Activated T-helper 1 cell treated with anti-CD3 and anti-CD28 coated beads, Interleukin-2, amount 50 U/mL, for 16 hours (primary cell): ENCODE measurements at places on chromosomes 13 and 19.

DNA sequence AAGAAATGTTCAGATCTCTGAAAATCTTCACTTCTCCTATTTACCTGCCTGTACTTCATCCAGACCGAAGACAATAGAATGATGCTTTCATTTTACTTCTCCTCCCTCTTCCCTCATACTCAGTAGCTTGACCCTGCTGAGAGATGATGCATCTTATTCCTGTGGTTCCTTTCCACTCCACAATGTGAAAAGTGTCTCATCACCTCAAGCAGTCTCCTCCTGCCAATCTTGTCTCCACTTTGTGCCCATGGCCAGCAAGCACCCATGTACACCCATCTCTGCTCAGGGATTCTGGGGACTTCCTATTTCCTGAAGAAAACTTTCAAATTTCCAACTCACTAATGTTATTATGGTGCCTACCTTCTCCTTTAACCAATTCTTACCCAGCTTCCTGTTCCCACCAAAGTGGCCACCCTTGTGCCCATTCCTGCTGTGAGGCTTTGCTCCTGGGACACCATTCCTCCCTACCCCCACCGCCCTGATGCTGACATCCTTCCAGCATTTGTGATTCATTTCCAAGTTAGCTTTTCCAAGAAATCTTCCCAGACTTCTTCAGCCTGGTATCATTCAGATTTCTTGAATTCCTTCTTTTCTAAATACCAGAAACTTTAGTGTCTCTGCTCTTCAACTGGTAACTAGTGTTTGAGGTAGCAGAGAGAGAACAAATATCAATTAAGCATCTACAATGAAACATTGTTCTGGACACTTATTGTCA, 212.5 kb downstream of the POSTN start:
- no peak for DNase-seq

DNA sequence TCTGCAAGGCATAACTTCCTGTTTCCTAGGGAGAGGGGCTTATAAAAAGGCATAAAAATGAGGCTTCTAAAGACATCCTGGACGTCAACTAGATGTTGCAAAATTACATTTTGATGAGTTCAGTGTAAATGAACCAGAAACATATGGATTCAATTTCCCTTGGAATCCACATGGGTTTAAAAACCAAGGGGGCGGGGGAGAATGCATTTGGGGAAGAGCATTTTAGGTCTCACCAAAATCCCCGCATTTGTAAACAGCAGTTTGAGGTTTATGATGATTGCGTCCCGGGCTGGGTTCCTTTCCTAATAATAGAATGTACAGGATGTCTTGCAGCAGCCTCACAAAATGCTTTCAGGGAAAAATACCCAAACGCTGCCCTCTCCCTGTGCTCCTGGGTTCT, 407.8 kb downstream of the ZNF536 start:
- no peak for DNase-seq

DNA sequence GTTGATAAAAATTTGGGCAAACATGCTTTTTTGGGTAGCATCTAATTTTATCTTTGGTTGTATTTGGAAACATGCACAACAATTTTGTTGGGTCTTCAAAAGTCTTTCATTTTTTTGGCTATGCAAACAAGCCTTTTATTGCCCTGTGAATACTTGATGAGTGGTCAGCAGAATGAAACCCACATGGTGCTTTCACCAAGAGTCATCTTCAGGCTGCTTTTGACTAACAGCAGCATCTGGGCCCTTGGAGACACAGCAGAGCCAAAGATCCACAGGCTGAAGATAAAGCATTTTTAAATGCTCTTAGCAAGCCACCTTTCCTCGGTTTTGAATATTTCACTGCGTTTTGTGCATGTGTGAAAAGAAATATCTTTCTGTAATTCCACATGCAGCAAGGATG, 154.9 kb downstream of the FGF9 start:
- no peak for DNase-seq

DNA sequence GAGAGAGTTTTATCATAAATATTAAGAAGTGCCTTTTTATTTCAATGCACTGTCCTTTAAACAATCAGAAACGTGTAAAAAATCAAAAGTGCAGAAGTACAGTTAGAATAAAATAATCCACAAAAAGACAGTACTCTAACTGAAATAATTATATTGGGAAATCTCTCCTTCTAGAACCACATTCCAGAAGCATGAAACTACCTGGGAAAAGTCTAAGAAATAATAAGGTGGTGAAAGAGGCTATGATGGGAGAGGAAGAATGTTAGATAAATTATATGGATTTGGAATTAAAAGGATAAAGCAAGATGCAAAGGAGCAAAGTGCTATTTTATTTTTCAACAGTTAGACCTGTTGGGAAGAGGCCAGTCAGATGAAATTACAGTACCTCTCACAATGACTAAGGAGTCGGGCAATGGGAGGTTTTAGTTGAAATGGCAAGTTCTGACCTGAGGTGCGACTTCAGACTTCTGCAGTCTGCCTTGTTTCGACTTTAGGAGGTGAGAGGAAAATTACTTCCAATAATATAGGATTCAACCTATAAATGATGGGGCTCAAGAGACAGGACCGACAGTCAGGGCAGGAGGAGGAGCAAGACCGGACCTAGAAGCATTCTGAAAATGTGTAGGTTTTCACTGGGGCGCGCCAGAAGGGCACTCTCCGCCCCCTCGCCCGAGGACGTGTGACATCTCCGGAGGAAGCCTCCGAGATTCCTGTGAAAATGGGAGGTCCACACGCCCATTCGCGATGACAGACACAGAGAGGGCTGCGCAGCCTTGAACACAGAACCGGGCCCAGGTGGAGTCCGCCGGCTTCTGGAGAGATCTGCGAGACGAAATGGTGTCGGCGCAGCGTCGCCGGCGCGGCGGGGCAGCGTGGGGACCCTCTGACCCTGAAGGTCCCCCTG, 717 bp downstream of the SPRYD7 start:
- peak; percentile 6 for DNase-seq

- no peak for DNase-seq
Measured at GRCh38 chr19:8688930-8689329, 9.7 kb downstream of the ACTL9 start.

- DNase-seq, result no peak
Measured at GRCh38 chr19:48543121-48543710, 8.8 kb upstream of the SULT2B1 start.

DNA sequence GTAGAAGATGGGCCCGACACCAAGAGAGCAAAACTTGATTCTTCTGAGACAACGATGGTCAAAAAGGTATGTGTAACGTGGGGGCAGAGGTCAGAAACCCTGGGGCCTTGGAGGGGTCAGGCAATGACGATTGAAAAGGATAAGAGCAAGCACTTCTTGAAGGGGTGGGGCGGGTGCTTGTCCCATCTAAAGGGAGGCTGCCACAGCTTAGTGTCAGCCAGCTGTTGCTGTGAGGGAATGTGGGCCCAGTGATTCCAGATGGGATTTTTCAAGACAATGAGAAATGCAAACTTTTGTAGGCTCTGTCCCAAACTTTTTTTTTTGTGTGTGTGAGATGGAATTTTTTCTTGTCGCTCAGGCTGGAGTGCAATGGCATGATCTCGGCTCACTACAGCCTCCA, 24.5 kb downstream of the SAE1 start:
- DNase-seq, result no peak

GRCh38 chr13:99217461-99218110, 16.9 kb downstream of the UBAC2 start:
- DNase-seq, result no peak

DNA sequence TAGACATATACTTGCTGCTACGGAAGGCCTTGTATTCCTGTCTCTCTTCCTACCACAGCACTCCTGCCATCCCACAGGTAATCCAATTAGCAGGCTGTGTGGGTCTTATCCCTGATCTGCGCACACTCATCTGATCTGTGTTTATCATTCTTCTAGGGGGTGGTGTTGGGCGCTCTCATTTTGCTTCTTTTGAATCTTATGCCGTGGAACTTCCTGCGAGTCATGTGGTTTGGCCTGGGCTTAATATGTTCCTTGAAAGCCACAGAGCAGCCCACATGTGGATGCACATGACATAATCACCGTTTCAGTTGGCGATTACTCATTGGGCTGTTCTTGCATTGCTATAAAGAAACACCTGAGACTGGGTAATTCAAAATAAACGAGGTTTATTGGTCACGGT, 7.5 kb downstream of the RASA3 start:
- no peak for DNase-seq

GRCh38 chr13:93338906-93339305, 112.3 kb downstream of the GPC6 start:
- no peak for DNase-seq

GRCh38 chr19:48681127-48681470, 8.3 kb upstream of the NTN5 start:
- no peak for DNase-seq

- no peak for DNase-seq
Measured at GRCh38 chr19:38068826-38069225, 155.2 kb downstream of the DPF1 start.

DNA sequence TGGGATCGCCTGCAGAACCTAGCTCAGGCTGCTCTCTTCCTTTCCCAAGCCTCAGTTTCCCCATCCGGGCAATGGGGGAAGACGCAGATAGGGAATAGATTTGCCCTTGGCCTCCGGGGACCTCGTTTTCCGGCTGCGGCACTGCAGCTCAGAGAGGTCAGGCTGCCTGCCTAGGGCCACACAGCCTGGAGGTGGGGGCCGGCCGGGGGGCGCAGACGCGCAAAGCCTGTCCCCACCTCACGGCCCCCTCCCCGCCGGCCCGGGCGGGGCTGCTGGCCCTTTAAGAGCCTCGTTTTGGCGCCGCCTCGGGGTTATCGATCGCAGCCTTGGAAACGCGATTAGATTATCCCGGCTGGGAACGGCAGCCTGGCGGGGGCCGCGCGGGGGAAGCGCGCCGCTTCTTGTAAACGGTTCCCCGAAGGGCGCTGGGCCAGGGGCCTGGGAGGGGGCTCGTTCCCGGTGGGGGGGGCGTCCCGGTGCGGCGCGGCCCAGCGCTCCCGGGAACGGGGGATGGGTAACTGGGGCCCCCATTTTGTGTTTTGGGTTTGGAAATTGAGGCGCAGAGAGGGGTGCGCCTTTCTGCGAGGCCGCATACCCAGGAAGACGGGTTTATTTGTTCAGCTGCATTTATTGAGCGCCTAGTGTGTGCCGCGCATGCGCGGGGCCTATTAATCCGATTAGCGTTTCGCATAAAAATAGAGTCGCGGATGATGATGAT, 23.4 kb upstream of the TCF3 start:
- DNase-seq, result no peak

- no peak for DNase-seq
Measured at GRCh38 chr19:48400018-48400742, 6.7 kb downstream of the GRIN2D start.

DNA sequence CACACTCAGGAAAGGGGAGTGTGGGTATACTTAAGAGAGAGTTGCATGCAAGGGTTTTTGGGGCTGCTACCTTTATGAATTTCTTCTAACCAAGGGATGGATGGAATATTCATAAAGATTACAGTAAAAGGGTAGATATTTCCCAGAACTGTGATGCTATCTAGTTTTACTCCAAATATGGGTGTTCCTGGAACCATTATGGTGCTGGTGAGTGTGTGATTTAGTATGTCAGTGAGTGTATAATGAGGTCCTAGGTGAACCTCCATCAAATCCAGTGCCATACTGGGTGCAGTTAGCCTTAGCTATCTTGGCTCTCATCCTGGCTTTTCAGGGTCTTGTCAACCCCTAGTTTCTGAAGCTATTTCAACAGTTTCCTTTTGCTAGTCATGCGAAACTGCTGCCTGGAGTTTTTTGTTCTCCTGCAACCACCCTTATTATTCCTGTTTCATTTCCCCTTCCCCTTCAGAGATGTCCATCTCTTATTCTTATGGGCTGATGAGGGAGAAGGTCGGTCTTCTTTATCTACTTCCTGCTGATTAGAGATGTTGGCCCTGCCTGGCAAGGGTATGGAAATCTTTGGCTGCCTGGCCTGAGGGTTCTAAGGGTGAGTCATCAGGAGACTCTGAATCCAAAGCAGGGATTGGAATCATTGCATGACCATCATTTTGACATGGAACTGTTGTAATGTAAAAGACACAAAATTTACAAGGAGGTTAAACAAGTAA, 202.3 kb downstream of the NBEA start:
- DNase-seq, result no peak

GRCh38 chr13:97249093-97249795, 27.1 kb downstream of the MBNL2 start:
- no peak for DNase-seq

DNA sequence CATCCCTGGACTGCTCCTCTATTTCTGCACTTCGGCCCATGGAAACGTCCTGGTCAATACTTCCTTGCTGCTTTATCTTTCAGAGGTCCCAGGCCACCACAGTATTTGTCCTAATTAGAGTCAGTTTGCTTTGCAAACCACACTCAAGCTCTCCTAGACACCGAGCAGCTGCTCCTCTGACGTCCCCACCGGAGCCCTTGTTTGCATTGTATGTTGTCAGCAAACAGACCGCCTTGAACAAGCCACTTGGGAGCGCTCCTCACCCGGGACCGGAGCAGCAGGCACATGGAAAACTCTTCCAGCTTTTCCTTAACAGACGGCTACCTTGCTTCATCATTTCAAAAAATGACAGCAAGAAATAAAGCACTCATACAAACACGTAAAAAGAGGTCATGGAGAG, 51.5 kb upstream of the GTF3A start:
- no peak for DNase-seq

DNA sequence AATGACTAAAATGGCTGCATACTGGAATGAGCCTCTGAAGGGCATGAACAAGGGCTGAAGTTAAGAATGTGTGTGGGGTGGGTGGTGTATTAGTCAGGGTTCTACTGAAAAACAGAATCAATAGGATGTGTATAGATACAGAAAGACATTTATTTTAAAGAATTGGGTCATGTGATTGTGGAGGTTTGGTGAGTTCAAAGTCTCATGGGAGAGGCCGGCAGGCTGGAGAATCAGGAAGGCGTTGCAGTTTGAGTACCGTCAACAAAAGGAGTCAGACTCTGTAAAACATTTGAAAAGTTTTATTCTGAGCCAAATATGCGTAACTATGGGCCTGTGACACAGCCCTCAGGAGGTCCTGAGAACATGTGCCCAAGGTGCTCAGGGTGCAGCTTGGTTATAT, 24.5 kb upstream of the CYSLTR2 start:
- no peak for DNase-seq

DNA sequence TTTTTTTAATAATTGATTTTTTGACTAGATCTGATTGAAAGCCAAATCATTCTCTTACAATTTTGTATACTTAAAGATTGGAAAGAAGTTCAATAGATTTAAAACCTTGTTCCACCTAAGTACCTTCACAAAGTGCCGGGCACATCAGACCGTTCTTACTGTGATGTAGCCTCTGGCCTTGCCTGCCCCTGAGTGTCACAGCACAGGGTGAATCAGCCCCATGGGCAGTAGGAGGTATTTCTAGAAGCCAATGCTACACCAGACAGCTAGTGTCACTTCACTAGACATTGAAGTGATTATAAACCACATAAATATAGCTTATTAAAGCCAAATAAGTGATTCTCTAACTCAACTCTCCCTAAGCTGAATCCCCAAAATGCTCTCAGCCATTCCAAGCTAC, 131.3 kb downstream of the LACC1 start:
- no peak for DNase-seq

DNA sequence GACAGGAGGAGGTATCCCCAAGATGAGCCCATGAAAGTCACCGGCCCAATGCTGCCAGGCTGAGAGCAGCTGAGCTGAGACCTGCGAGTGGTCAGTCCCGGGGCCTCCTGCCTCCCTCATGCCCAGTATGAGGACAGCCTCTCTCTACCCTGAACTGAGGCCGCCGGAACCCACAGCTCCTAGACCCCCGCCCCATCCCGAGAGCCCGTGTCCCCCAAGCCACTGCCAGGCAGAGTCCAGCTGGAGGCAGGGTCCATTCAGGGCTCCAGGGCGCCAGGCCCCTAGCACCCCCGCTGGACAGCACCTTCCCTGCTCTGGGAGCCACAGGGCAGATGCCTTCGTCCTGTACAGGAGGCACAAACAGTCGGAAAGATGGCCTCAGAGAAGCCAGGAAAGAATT, 38.7 kb downstream of the MLLT1 start:
- no peak for DNase-seq
